ENCODE measurements at places on chromosomes 4 and X.

- no peak for DNase-seq
Measured at GRCh38 chr4:19677211-19677610, 574.5 kb upstream of the SLIT2 start.

DNA sequence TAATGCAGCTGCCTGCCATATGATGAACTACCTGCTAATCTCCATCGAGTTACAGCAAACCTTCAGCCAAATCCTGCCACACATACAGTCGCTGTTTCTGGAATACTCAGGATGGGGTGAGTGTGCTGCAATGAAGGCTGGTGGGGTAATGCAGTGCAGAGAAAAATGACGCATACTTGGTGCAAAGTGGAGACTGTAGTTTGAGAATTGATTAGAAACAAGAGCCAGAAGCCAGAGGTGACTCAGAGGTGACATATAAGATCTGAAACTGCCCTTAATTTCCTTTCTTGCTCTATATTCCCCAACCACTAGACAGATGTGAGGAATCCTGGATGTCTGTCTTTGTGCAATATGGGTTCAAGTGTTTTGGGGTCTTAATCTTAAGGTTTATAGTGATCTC is 22.0 kb downstream of the C4orf54 start:
- DNase-seq: no peak

DNA sequence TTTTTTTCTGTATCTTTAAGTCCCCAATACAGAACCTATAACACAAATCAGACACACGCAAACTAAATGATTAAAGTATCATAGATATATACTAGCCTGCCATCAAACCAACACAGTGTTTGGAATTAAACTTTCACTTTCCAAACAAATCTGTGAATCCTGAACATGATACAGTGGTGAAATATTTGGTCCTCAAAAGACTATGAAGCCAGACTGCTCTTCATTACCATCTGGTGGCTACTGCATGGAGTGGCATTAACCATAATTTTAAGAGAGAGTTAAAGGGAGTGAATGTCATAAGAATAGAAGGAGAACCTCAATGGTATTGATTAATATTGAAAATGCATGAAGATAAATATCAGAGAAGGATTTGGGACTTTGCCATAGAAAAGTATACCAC is 9.2 kb upstream of the GABRA4 start:
- DNase-seq: no peak

DNA sequence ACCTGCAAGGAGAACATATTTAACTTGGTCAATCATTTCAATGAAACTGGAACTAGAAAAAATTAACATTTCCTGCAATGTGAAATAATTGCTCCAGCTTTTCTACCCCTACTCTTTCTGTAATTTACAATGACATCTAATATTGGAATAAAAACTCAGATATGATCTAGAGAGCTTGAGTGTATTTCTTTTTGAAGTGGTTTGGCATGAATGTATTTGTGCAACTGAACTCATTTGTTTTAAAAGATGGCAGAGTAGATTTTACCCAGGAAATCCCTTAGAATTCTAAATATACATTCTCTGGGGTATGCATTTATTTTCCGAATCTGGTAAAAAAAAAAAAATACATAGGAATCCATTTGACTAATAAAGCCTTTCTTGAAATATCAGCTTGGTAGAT is 21.5 kb upstream of the GATB start:
- no peak for DNase-seq

DNA sequence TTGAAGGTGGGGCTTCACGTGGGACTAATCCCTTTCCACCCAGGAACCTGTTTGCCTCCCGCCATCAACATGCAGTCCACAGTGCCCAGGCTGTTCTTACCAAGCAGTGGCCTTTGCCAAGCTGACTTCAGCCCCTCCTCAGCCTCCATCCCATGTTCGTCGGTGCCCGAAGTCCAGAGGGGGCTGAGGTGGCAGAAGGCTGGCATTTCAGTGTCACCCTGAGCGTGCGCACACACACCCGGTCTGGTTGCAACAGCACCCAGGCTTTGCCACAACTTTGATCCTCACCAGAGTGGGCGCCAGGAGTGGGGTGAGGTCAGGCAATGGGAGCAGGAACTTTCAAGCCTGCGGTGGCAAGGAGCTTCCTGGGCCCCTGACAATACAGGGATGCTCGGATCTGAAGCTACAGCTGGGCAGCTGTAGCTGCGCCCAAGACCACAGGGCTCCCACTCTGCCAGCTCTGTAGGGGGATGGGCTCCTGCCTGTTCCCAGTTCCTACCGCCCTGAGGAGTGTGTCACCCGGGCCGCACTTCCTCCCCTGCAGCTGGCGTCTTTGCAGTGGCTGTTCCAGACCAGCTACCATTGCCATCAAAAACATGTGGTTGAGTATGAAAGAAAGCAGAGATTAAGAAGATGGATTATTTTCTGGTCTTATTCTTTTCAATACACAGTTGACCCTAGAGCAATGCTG is 428.0 kb downstream of the EPHA5 start:
- no peak for DNase-seq

- peak; percentile 17 for DNase-seq
Measured at GRCh38 chr4:190020790-190021717, 6.0 kb downstream of the FRG2 start.
